ENCODE measurements at places on chromosomes 13 and 19. TPM values are rescaled to one million over a fixed set of nuclear protein-coding genes. Genes with fewer than 3 reads are reported as not detected.

DNA sequence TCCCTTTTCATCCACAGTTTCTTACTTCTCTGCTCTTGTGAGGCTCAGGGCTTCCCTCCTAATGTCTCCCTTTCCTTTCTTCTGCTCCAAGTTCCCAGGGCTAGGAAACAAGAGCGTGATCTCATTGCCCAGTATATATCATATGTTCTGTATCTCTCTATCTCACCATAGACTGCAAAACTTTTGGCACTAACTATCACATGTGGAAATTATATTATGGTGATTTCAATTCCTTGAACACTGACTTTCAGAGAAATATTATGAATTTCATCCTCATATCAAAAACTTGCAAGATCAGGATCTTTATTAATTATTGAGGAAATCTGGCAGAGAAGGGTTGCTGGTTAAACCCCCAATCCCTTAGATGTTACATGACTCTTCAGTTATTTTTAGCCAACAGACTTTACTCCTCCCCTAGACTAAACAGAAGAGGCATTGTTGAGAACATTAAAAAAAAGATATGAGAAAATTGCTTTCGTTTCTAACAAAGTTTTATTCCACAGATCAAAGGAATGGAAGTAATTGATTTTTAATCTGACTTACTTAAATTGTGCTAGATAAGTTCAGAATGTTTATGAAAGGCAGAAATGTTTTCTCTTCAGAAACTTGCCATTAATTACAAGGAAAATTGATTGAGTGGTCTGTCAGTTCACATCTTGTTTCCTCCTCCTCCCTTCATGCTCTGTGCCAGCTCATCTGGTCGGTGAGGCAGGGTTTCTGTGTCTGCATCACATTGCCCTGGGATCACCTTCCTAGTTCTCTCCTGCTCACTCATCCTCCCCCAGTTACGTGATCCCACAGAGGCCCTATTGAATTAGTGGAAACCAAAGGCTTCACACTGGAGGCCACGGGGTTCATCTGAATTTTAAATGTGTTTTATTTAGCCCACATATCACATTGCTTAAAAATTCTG is 378.5 kb downstream of the LMO7 start:
- H3K27me3 ChIP-seq: no peaks in the 10 kb centered on the region
- H3K4me3 ChIP-seq: no peak overlapping the region
- DNase-seq: no peak

The C19orf85 gene
- not detected for total RNA-seq

The GZMM gene
- total RNA-seq: 1.0 TPM

DNA sequence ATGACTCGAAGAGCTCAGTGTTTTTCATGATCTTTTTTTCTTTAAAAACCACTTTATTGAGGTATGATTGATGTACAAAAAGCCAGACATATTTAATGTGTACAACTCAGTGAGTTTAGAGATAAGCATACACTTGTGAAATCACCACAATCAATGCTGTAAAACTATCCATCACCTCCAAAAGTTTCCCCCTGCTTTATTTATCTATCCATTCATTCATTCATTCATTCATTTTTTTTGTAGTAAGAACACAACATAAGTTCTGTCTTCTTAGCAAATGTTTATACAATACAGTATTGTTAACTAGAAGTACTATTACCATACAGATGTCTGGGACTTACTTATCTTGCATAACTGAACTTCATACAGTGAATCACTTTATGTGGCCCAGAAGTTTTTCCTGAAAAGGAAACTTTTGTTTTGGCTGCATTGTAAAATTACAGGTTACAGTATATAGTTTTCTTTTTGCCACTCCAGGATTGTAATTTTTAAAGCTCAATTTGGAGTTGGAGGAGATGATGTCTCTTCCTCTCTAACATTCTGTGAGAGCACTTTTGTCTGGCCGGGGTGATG is 6.7 kb downstream of the RAP2A start:
- H3K27me3 ChIP-seq: no peaks in the 10 kb centered on the region
- no peaks in the 10 kb centered on the region for H3K36me3 ChIP-seq
- H3K27ac ChIP-seq: no peak overlapping the region
- DNase-seq: no peak
- H3K4me1 ChIP-seq: peaks cover 3% of the 10 kb centered on the region
- no peak overlapping the region for H3K4me3 ChIP-seq

DNA sequence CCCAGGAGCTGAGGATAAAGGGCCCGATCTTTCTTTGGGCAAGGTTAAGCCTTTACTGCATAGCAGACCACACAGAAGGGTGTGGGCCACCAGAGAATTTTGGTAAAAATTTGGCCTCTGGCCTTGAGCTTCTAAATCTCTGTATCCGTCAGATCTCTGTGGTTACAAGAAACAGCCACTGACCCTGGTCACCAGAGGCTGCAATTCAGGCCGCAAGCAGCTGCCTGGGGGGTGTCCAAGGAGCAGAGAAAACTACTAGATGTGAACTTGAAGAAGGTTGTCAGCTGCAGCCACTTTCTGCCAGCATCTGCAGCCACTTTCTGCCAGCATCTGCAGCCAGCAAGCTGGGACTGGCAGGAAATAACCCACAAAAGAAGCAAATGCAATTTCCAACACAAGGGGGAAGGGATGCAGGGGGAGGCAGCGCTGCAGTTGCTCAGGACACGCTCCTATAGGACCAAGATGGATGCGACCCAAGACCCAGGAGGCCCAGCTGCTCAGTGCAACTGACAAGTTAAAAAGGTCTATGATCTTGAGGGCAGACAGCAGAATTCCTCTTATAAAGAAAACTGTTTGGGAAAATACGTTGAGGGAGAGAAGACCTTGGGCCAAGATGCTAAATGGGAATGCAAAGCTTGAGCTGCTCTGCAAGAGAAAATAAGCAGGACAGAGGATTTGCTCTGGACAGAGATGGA is 8.4 kb upstream of the CEACAM19 start:
- H3K4me3 ChIP-seq: no peak overlapping the region
- H3K27ac ChIP-seq: no peak overlapping the region
- no peaks in the 10 kb centered on the region for H3K27me3 ChIP-seq
- DNase-seq: no peak

The GALP gene
- not detected for total RNA-seq

GRCh38 chr19:28737021-28737895 is 475.7 kb downstream of the UQCRFS1 start:
- no peaks in the 10 kb centered on the region for H3K4me1 ChIP-seq
- no peak overlapping the region for H3K27ac ChIP-seq
- DNase-seq: no peak
- no peaks in the 10 kb centered on the region for H3K27me3 ChIP-seq

GRCh38 chr19:41420101-41420880 is 6.9 kb downstream of the B3GNT8 start:
- no peak overlapping the region for H3K4me3 ChIP-seq
- DNase-seq: no peak
- H3K4me1 ChIP-seq: peaks cover 6% of the 10 kb centered on the region
- H3K27me3 ChIP-seq: no peaks in the 10 kb centered on the region
- peak overlapping the region; percentile 53 for H3K27ac ChIP-seq

- no peak for DNase-seq
- peak overlapping the region; percentile 82 for H3K4me3 ChIP-seq
- H3K27me3 ChIP-seq: no peaks in the 10 kb centered on the region
- H3K36me3 ChIP-seq: peaks cover 10% of the 10 kb centered on the region
Observed at GRCh38 chr19:55656988-55657747, 2.3 kb downstream of the U2AF2 start.

- H3K4me1 ChIP-seq: peaks cover 5% of the 10 kb centered on the region
- DNase-seq: no peak
- no peaks in the 10 kb centered on the region for H3K36me3 ChIP-seq
- H3K27ac ChIP-seq: no peak overlapping the region
- H3K27me3 ChIP-seq: no peaks in the 10 kb centered on the region
Observed at GRCh38 chr19:16039545-16039944, 36.8 kb upstream of the TPM4 start.

The ZNF791 gene
- total RNA-seq: 17.9 TPM

The LMTK3 gene
- 1.7 TPM for total RNA-seq

The RNF113B gene
- not detected for total RNA-seq

All from colonic mucosa (tissue), 4 donors.